ENCODE measurements at places on chromosomes 5 and 9.

DNA sequence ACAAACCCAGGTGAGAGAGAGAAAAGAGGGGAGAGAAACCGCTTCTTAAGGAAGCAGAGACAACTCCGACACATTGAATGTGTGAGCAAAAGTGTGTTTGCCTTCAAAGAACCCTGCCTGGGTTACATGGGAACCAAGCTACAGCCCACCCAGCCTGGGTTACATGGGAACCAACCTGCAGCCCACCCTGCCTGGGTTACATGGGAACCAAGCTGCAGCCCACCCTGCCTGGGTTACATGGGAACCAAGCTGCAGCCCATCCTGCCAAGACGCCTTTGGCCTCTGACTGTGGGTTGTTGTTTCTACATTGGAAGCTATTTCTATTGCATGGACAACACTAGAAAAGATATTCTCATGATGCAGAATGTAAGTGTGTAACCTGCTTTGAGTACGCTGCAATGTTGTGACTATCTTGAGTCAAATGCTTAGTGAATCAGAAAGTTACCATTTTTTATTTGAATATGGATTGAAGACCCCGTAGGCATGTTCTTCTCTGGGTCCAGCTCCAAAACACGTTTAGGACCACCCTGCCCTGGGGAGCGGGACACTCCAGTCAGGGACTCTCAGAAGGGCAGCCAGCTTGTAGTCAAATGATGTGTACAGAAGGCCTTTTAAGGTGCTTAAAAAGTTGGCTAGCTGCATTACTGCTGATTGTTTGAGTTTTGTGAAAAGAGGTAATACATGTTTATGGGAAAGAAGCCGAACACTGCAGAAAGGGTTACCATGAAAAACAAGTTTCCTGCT, 39.1 kb upstream of the UNC5A start:
- DNase-seq: no peak

GRCh38 chr5:149372932-149373331, 6.2 kb downstream of the IL17B start:
- no peak for DNase-seq

DNA sequence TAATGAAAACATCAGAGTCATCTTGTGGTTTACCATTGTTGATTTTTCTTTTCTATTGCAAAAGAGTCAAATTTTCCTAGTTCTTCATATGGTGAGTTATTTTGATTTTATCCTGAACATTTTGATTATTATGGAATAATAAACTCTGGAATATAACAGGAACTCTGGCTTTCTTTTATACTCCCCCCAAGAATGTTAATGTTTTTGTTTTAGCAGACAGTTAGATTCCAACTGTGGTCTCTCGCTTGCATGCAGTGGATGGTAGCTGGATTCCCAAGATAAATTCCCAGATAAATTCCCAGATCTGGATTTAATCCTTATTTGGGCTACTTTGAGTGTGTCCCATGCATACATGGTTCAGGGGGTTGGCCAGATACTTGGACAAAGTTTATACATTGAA, 109.8 kb downstream of the NSG2 start:
- DNase-seq: no peak

DNA sequence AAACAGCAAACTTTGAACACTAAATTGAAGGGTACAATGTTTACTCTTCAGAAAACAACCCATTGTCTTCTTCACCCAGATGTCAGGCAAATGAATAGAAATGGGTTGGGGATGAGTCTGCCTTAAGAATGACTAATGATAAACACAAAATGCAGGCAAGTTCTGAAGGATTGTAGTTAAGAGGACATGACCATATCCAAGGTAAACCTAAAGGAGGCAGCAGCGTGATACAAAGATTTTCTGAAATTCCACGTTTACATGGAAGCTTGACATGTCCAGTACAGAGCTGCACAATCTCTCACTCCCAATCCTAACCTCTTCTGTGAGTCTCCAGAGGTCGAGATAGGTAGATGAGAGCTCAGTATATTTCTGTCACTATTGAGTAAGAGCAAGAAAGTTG, 1263.2 kb upstream of the CDH6 start:
- DNase-seq: no peak

- no peak for DNase-seq
Observed at GRCh38 chr9:114945616-114946412, 15.4 kb upstream of the TNFSF8 start.

DNA sequence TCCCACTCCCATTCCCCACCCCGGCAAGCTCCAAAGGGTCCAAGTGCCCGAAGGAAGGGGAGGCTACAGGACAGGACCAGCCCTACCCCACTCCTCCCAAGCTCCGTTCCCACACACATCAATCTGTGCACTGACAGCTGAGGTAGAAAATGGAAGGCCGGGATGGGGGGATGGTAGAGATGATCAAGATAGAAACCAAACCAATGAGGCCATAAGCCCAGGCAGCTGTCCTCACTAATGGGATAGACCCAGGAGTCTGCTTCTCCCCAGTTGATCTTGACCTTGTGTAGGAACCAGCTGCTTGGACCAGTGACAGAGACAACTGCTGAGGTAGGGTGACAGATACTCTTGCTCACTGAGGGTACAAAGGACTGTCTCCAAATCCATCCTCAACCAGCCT, 38.6 kb downstream of the B4GALT1 start:
- no peak for DNase-seq

DNA sequence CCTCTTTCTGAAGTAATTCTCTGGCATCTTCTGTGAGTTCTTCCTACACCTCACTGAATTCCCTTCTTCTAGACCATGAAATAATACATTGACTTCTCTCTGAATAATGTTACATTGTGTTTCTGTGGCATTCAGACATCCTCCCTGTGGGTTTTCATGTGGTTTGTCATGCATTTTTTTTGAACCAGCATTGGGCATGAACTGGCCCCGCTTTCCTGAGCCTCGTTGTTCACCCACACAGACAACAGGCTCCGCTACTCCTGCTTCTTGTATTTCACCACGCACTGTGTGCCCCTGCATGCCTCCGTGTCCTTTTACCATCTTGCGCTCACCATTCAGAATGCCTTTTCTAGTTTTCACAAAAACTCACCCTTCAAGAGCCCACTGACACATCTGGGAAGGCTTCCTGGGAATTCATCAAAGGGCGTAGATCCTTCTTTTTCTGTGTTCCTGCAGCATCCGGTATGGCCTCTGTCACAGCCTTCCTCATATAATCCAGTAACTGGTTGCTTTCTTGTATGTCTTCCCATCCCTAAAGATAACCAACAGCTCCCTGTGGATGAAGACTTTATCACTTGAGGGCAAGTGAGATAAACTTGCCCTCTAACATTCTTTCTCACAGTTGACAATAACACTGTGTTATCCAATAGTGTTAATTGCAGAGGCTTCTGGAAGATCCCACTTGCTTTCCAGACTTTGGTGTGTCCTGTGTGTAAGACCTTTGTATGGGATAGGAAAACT, 51.5 kb upstream of the ADAMTSL1 start:
- no peak for DNase-seq

- peak; percentile 88 for DNase-seq
Observed at GRCh38 chr5:38809388-38810359, 36.1 kb upstream of the OSMR start.

- DNase-seq: no peak
Observed at GRCh38 chr5:2178528-2178927, 295.8 kb upstream of the IRX4 start.

DNA sequence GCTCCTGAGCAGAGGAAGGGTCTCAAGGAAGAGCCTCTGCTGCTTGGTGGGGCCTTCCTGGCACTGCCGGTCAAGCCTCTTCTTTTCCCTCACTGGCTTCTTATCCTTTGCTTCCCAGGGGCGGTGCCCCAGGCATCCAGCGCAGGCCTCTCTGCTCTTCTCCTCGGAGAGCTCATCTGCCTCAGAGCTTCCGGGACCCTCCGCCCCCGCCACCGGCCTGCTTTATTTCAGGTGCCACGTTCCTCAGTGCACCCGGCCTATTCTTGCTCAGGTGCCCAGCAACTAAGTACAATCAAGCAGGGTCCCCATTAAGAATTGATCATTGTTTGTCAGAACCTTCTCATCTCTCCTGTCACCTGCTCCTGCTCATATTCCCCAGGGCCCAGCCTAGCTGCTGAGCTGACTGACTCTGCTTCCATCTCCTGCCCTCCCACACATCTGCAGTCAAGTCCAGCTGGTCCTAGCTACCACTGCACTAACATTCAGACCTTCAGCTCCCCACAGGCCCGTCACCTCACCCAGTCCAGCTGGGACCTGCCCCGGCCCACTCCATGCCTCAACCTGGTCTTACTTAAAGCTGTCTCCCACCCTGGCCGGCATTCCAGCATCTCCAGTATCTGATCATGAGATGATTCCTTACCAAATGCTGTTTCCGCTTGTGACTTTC, 114.3 kb upstream of the BOD1 start:
- no peak for DNase-seq

DNA sequence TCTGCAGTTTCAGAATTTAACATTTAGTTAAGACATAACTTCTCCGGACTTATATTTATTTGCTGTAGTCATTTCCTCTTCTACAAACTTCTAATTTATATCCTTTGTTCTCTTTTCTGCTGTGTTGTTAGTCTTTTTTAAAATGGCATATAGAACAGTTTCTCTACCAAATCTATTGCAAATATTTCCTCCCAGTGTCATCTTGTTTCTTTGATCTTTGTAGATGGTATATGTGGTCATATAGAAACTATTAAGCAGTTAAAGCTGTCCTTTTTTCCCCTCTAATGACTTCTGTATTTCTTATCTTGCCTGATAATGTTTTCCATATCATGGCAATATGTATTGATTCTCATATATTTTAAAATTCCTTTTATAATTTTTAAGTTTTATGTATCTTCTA, 264.5 kb downstream of the MCTP1 start:
- DNase-seq: no peak

GRCh38 chr5:113266227-113266912, 168.4 kb downstream of the TSSK1B start:
- DNase-seq: no peak

GRCh38 chr9:112861638-112862555, 28.8 kb downstream of the SLC46A2 start:
- no peak for DNase-seq

GRCh38 chr9:79610791-79611614, 39.2 kb downstream of the TLE4 start:
- DNase-seq: no peak

- DNase-seq: no peak
Observed at GRCh38 chr9:120038342-120038741, 541.6 kb downstream of the CDK5RAP2 start.

- no peak for DNase-seq
Observed at GRCh38 chr9:119667916-119668315, 298.7 kb upstream of the BRINP1 start.

DNA sequence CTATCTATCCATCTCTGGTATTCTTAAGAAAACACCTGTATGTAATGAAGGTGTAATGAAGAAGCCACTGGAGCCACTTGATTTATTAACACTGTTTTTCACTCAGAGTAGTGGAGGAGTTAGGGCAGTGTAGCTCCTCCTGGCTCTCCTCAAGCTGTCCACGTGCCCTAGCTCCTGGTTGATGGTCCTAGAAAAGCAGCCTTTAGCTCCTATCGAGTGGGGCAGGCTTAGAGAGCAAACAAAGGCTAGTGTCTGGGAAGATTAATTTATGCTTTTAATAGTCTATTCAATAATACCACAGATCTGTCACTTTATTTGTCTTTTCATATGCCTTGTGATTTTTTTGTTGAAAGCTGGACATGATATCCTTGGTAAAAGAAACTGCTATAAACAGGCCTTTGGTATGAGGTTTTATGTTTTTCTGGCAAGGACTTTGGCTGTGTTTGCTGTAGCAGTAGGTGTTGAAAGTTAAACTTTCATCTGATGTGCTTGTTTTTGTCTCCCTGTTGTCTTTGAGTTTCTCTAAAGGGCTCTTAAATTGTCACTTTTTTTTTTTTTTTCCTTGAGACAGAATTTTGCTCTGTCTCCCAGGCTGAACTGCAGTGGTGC, 141.1 kb downstream of the GCNT1 start:
- no peak for DNase-seq

DNA sequence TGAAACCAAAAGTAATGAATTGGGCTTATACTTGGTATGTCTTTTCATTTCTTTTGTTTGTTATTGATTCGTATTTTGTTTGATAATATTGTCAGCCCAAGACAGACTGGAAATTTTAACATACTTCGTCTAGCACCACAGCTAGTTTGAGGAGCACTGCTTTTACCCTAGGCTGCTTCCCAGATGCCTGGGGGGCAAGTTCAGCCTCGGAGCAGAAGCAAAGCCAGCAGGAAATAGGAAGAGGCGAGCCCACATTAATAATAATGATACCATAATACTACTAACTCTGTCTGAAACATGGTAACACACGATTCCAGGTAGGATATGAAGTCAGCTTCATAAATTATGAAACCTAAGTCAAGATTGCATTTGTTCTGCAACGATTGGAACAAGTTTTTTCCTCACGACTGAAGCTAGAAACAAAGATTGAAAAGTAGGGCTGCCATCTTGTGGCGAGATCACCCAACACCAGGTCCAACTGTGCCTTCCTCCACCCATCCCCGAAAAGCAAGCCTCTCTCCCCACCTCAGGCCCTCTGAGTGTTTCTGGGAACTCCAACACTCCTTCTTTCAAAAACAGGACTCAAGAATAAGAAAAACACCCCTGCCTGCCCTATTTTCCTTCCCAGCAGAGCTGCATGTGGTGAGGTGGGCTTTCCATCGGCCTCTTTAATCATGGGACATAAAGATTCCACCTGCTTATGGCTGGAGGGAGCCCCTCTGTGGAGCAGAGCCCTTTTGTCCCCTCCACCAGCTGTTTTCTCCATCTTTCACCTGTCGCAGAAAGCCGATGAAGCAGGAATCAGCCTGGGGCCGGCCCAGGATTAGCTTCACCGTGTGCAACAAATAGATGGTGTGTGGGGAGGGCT, 236.4 kb downstream of the CAAP1 start:
- peak; percentile 33 for DNase-seq

- DNase-seq: no peak
Observed at GRCh38 chr9:108617676-108618075, 238.1 kb downstream of the ACTL7B start.

DNA sequence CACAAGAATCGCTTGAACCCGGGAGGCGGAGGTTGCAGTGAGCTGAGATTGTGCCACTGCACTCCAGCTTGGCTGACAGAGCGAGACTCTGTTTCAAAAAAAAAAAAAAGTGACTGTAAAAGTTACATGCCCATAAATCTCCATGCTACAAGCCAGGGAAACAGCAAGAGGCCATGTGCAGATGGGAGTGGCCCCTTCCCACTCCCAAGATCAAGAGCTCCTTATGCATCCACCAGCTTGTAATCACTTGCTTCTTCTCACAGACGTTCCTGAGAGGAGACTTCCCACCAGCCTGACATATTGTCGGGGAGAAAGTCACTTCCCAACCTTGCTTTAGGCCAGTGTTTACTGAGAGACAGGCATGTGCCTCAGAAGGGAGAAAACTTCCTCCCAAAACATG, 45.6 kb upstream of the N4BP3 start:
- no peak for DNase-seq

GRCh38 chr5:33330426-33330825, 110.3 kb upstream of the TARS1 start:
- no peak for DNase-seq

DNA sequence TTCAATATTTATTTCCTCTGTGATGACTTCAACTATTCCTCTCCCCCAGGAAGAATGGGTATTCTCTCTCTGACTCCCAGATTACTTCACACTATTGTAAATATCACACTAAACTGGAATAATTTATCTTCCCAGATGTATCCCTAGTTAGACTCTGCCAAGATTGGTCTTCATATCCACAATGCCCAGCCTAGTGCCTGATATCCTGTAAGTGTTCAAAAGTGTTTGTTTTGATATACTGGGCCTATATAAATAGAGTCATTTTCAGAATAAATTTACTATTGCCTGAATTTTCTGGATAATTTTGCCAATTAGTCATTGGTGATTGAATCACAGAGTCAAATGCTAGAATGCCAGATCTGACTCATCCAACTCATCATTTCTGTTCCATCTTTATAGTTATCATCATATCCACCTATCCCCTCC, 143.7 kb upstream of the TNC start:
- no peak for DNase-seq

GRCh38 chr5:34491251-34491620, 164.9 kb upstream of the RAI14 start:
- no peak for DNase-seq
